ENCODE measurements at places on chromosomes 16 and 17. TPM values are rescaled to one million over a fixed set of nuclear protein-coding genes. Genes with fewer than 3 reads are reported as not detected.

GRCh38 chr17:65966072-65966695 lies 225.7 kb downstream of the CEP112 start:
- no peak overlapping the region for H3K27ac ChIP-seq
- H3K27me3 ChIP-seq = no peaks in the 10 kb centered on the region
- peaks cover 9% of the 10 kb centered on the region for H3K36me3 ChIP-seq

DNA sequence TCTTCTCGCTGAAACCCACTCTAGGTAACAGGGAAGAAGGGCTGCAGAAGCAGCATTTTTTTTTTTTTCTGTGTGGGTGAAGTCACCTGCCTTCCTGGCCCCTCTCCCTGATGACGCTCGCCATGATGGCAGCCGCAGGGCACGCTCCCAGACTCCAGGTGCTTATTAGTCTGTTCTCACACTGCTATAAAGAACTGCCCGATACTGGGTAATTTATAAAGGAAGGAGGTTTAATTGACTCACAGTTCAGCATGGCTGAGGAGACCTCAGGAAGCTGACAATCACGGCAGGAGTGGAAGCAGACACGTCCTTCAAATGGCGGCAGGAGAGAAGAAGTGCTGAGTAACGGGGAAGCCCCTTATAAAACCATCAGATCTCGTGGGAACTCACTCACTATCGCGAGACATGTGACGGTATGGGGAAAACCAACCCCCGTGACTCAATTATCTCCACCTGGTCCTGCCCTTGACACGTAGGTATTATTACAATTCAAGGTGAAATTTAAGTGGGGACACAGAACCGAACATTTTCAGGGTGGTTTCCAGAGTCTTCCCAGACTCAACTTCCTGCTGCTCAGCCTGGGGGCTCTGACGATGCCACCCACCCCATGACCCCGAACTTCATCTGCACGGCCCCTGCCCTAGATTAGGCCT lies 34.9 kb upstream of the NLRP1 start:
- DNase-seq = no peak
- H3K36me3 ChIP-seq = no peaks in the 10 kb centered on the region
- no peak overlapping the region for H3K4me3 ChIP-seq
- no peaks in the 10 kb centered on the region for H3K4me1 ChIP-seq

Gene BRD7
- 107 TPM for total RNA-seq

Gene NTN3
- total RNA-seq = 1.3 TPM

DNA sequence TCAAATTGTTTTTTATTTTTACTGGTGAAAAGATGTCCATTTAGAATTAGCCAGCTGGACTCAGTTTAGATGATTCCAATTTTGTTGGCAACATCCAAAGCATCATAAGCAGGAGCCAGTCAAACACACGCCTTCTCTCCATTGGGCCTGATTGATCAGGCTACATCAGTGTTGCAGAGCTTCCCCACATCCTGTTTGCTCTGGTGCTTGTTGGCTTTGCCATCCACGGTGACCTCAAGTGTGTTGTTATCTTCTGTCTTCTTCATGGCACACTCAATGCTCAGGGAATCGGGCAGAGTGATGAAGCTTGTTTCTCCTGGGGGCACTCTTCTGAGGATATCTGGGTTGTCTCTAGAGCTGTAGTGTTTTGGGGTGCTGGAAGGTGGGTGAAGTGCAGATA lies 6.3 kb upstream of the NETO2 start:
- H3K4me1 ChIP-seq = no peaks in the 10 kb centered on the region
- no peak overlapping the region for H3K27ac ChIP-seq
- no peaks in the 10 kb centered on the region for H3K27me3 ChIP-seq
- no peak for DNase-seq

DNA sequence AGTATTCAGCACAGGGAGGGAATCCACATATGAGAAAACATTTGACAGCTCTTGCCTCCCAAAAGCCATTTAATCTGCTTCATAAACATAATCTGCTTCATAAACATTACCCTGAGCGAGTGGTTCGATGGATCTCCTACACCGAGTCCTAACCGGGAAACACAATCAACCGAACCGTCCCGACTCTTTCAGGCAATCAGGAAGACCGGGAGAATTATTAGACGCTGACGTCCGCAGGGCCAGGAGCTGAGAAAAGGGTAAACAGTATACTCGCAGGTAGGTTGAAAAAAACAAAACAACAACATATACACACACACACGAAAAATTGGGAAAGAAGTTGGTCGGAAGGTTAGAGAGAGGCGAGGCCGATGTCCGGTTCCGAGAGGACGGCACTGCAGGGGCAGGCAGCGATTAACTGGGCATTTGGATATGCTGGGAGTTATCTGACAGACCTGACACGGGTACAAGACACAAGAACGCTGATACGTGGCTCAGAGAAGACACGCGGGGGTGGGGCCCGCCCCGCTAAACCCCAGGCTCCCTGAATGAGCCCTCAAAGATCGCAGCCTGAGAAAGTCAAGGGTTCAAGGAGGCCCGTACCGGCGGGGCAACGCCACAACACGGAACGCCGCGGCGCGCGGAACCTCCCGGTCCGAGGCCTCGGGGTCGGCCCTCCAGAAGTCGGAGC lies 585 bp downstream of the AP1G1 start:
- DNase-seq = no peak
- no peaks in the 10 kb centered on the region for H3K27me3 ChIP-seq
- H3K36me3 ChIP-seq = peaks cover 4% of the 10 kb centered on the region

Gene TSPAN10
- 1.2 TPM for total RNA-seq

GRCh38 chr17:27282054-27282551 lies 11.8 kb upstream of the WSB1 start:
- H3K27ac ChIP-seq = no peak overlapping the region
- H3K36me3 ChIP-seq = no peaks in the 10 kb centered on the region
- no peaks in the 10 kb centered on the region for H3K4me1 ChIP-seq
- no peaks in the 10 kb centered on the region for H3K27me3 ChIP-seq
- no peak overlapping the region for H3K4me3 ChIP-seq

DNA sequence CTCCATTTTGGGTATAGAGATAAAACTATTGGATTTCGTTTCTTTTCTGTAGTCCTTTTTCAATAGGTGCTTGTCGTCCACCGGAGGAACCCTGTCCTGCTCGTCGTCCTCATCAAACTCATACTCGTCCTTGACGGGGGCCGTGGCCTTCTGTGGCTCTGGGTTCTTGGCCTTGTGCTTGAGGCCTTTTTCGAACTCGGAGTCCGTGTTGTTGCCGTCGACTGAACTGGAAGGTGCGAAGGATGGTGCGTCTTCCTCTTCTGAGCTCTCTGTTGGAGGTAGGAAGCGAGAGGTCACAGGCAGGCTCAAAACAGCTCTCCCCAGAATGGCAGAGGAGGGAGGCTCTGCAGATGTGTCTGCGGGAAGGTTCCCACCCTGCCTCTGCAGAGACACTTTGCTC lies 67.9 kb downstream of the ZNF778 start:
- H3K27me3 ChIP-seq = no peaks in the 10 kb centered on the region
- no peak for DNase-seq
- peaks cover 33% of the 10 kb centered on the region for H3K36me3 ChIP-seq

Gene MEOX1
- not detected for total RNA-seq

Gene GPR179
- total RNA-seq = not detected

GRCh38 chr16:82034981-82035612 lies at the start of gene HSD17B2:
HSD17B2 (plus strand) TSS chr16:82035253; CDS start chr16:82035425, 172 bp downstream.
- DNase-seq = no peak
- H3K27ac ChIP-seq = no peak within 1 kb of the TSS
- no peaks in the 10 kb centered on the region for H3K4me1 ChIP-seq
- no peaks in the 10 kb centered on the region for H3K36me3 ChIP-seq
- H3K4me3 ChIP-seq = no peak within 1 kb of the TSS

DNA sequence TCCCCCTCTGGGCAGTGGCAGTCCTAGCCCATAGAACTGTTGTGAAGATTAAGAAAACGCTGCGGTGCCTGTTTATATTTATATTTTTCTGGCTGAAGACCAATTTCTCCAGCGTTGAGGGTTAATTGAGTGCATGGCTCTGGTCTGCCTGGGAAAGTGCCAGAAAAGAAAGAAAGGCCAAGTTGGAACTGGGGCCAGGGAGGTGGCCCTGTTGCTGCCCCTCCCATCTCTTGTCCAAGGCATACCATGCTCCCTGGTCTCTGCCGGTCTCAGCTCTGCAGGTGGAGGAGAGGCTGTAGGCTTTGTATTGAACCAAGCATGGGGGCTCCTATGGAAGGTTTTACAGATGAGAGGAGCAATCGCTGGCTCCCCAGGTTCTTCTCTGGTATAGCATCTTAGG lies 124.7 kb downstream of the MGAT5B start:
- H3K4me3 ChIP-seq = no peak overlapping the region
- DNase-seq = no peak
- H3K4me1 ChIP-seq = peaks cover 9% of the 10 kb centered on the region
- no peaks in the 10 kb centered on the region for H3K27me3 ChIP-seq
- no peaks in the 10 kb centered on the region for H3K36me3 ChIP-seq

Gene MAF
- total RNA-seq = 4.9 TPM

Gene KRT27
- not detected for total RNA-seq

- peaks cover 2% of the 10 kb centered on the region for H3K4me1 ChIP-seq
- H3K27me3 ChIP-seq = no peaks in the 10 kb centered on the region
- peaks cover 2% of the 10 kb centered on the region for H3K36me3 ChIP-seq
- no peak overlapping the region for H3K27ac ChIP-seq
Measured at GRCh38 chr17:77999413-78000173, 41.1 kb downstream of the TNRC6C start.

Gene KRT15
- total RNA-seq = 0.87 TPM

Gene ZPBP2
- not detected for total RNA-seq

Gene SPNS2
- total RNA-seq = 0.33 TPM

DNA sequence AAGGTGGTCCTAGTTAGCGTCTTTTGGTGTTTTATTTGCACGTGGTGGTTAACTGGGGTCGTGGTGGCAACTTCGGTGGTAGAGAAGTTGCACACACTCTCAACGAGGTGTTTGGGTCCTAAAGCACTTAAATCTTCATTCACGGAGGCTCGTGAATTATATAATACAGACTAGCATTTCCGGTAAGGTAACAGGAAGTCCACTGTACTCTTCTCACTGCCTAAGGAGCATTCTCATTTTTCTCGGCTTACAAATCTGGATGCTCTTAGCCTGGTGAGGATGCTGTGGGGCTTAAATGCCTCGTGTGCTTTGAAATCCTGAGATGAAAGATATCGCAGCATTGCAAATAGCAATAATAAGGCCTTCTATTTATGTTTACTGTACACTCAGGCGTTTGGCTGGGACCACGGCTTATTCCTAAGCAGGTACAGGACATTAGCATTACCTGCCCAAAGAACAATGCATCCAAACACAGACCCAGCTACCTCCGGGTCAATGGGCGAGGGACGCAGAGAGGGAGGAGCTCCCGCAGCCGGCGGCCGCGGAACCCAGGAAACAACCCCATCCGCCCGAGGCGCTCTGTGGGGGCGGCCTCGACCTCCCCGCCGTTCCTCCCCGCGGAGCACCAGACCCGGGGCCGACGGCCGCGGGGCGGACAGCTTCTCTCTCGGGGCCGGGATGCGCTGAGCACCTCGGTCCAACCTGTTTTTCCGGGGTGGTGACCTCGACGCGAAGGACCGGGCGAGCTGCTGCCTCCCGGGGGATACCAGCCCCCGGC lies 856 bp downstream of the DNAJA2 start:
- peak overlapping the region; percentile 91 for H3K4me3 ChIP-seq
- H3K27ac ChIP-seq = no peak overlapping the region
- peaks cover 2% of the 10 kb centered on the region for H3K4me1 ChIP-seq

GRCh38 chr16:55264949-55265348 lies 59.1 kb upstream of the IRX6 start:
- no peak overlapping the region for H3K27ac ChIP-seq
- H3K4me1 ChIP-seq = no peaks in the 10 kb centered on the region
- no peak overlapping the region for H3K4me3 ChIP-seq
- H3K36me3 ChIP-seq = no peaks in the 10 kb centered on the region
- no peaks in the 10 kb centered on the region for H3K27me3 ChIP-seq

DNA sequence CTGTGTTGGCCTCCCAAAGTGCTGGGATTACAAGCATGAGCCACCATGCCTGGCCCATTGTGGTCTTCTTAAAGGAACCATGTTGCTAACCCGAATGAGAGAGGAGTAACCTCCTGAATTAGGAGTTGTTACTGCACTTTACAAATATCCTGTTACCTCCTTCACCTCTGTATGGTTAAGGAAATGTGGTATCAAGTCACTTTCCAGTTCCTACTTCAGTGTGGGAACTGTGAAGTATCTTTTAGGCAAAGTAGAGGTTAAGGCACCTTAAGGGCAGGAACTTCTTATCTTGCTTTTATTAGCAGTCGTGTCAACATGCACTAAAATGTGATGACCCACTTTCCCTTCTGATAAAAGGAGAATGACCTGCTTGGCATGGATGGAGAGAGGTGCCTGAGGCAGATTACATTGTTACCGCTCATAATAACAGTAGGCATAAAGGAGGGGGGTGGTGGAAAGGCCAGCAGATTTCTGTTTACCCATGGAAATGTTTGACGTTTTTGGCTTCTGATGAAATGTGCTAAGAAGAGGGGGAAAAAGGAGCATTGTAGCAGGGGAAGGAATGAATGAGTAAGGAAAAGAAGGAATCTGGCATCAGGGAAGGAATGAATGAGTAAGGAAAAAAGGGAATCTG lies 28.5 kb downstream of the FTO start:
- H3K27me3 ChIP-seq = no peaks in the 10 kb centered on the region
- DNase-seq = no peak
- no peak overlapping the region for H3K4me3 ChIP-seq
- H3K27ac ChIP-seq = no peak overlapping the region
- no peaks in the 10 kb centered on the region for H3K36me3 ChIP-seq

Gene CLEC19A
- total RNA-seq = 0.20 TPM

DNA sequence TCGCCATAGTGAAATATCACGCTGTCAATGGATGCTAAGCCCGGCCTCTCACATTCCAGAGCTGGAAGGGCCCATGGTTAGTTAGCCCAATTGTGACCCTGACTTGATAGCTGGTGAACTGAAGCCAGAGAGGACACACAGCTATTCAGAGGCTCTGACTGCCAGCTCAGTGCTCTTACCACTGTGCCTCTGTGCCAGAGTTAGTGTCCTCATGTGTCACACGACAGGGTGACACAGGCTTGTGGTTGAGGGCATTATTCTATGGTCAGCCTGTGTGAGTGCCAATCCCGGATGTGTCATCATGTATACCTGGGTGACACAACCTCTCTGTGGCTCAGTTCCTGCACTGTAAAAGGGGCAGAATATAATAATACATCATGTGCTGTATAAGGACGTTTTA lies 2.5 kb upstream of the MT1X start:
- H3K4me3 ChIP-seq = no peak overlapping the region
- peaks cover 5% of the 10 kb centered on the region for H3K36me3 ChIP-seq
- no peak overlapping the region for H3K27ac ChIP-seq
- H3K27me3 ChIP-seq = no peaks in the 10 kb centered on the region
- no peak for DNase-seq
- H3K4me1 ChIP-seq = 0 out of 2 replicates have a peak, but pooled peaks cover 2% of the 10 kb centered on the region

GRCh38 chr16:14505846-14506245 lies 124.2 kb downstream of the PARN start:
- no peaks in the 10 kb centered on the region for H3K36me3 ChIP-seq
- no peak overlapping the region for H3K4me3 ChIP-seq
- no peak overlapping the region for H3K27ac ChIP-seq
- peaks cover 12% of the 10 kb centered on the region for H3K4me1 ChIP-seq
- H3K27me3 ChIP-seq = no peaks in the 10 kb centered on the region
- no peak for DNase-seq

Measured in H9 (cell line).